ENCODE measurements at places on chromosomes 6 and 20.

DNA sequence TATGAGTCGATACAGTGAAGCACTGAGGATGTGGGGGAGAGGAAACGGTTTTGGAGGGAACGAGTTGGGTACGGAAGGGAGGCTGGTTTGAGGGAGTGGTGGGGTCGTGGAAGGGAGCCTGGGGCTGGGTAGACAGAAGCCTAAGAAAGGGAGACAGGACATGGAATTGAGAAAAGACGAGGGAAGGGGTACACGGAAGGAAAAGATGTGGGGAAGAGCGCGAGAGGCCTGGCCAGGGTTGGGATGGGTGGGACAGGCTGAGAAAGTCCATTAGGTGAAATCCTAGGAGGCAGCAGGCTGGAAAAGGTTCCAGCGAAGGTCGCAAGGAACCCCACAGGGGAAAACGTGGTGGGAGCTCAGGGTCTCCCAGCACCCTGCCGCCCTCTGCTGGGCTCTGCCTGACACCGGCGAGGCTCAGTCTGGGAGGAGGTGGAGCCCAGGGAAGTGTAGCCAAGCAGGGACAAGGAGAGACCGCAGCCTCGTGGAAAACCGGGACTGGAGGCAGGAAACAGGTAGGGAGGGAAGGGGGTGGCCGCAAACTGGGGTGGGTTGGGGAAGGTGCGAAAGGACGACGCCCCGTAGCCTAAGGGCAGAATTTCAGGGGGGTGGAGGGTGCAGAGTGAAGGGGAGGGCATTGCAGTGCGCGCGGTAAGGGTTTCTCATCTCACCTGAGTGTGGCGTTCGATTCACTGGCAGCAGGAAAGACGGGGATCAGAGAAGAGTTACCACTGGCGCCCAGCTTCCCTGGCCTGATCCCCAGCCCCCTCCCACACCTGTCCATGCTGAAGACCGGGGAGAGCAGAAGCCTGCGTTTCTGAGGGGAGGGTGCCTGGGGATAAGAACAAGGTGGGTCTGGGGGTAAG, 4.3 kb downstream of the GABBR1 start:
- peak; percentile 5 for DNase-seq

- DNase-seq, result no peak
Observed at GRCh38 chr6:155542036-155542435, 86.4 kb upstream of the NOX3 start.

DNA sequence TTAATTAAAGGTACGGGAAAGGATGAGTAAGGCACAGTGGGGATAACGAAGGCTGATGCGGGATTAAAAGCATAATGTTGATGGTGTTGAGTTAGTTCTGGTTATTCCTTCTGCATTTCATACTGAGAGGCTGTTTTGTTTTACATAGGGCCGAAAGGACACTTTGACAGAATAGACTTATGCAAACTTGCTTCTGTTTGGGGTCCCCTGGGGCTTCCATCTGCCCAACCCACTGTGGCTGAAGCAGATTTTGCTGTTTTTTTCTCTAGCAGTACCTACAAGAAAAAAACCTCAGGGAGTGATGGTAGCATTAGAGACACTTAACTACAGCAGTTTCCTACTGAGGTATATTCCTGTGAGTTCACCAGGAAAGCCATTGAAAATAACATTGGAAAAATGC, 136.1 kb upstream of the SUPT3H start:
- DNase-seq, result no peak

GRCh38 chr6:72675396-72675795, 53.5 kb downstream of the KCNQ5 start:
- no peak for DNase-seq

- DNase-seq, result peak; percentile 12
Observed at GRCh38 chr6:148771896-148772554, 25.2 kb downstream of the UST start.

DNA sequence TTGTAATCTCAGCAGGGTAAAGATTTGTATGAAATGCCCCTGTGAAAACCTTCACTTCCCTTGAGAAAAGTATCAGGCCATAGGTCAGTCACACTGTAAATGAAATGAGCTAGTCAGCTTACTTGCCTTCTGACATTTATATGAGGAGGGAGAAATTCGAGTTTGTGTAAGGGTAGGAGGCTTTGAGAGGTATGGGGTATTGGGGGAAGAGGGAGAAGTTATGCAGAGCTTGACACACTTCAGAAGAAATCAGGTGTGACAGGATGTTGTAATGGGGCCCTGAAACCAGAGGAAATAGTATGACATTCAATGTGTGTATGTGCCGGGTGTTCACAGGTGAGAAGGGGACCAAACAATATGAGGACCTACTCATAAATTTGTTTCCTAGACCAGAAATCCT, 64.2 kb upstream of the CCN6 start:
- DNase-seq, result no peak

- no peak for DNase-seq
Observed at GRCh38 chr20:32332614-32333013, 25.5 kb upstream of the ASXL1 start.

- DNase-seq, result no peak
Observed at GRCh38 chr6:26561533-26562466, 23.6 kb downstream of the HMGN4 start.

DNA sequence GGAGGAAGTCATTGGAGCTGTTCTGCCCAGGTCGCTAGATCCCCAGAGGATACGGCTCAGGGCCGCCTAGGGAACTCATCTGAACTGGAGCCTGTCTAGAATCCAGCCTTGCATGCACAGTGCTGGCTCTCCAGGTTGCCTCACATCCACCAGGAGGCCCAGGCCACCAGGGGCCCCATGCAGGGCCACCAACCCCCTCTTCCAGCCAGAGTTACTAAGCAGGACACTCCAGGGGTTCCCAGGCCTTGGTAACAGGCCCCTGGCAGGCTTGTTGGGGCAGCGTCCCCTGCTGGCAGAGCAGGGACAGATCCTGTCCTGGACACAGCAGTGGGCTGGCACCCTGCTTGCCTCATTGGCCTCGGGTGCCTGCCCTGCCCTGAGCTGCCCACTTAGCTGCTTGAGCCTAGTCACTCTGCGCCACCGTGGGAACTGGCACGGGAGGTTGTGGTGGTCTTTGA, 35.3 kb downstream of the EFCAB8 start:
- DNase-seq, result peak; percentile 10

- no peak for DNase-seq
Observed at GRCh38 chr6:84568971-84569370, 195.4 kb downstream of the TBX18 start.

DNA sequence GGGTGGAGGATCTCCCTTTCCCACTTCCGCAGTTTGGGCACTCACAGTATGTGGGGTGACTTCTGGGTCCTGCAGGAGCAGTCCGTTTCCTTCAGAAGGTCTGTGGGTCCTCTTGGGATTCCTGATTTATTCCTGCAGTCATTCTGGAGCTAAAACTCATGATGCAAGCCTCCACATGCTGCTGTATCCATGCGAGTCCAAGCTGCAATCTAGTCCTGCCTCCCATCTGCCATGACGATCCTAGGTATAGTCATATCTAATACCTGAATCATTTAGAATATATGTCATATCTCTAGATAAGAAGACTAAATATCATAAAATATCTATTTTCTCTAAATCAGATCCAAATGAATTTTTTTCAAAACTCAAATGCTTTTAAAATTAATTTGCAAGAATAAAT, 103.4 kb upstream of the AHI1 start:
- DNase-seq, result no peak

- DNase-seq, result no peak
Observed at GRCh38 chr20:36115925-36116324, 38.6 kb upstream of the EPB41L1 start.

DNA sequence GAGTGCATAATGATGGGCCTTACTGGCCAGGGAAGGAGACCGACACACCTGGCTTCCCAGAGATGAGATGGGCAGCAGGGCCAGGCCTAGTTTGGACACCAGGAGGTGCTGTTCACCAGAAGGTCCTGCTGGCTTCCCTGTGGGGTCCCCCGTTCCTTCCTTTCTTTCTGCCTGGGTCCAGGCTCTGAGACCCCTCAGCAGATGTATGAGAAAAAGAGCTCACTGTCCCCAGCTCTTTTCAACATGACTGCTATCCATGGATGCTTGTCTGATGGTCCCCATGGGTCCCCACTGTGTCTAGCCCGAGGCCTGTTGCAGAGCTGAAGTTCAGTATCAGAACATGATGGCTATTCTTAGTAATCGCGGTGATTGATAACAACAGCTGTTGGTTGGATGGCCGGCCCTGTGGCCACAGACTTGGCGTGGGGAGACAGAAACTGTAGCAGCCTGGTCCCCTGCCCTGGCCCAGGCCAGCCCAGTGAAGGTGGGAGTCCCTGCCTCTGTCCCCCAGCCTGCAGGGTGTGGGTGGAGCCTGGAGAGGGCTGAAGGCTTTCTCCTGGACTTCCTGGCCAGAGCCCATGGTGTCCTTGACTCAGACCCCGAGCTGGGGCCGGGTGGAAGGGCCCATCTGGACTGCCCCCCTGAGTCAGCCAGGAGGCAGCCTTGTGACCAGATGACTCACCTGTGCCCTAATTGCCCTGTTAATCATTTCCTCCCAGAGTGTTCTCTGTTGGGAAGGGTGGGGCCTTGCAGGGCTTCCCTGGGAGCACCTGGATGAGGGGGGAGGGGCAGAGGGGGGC, 9.9 kb upstream of the BAK1 start:
- DNase-seq, result no peak

DNA sequence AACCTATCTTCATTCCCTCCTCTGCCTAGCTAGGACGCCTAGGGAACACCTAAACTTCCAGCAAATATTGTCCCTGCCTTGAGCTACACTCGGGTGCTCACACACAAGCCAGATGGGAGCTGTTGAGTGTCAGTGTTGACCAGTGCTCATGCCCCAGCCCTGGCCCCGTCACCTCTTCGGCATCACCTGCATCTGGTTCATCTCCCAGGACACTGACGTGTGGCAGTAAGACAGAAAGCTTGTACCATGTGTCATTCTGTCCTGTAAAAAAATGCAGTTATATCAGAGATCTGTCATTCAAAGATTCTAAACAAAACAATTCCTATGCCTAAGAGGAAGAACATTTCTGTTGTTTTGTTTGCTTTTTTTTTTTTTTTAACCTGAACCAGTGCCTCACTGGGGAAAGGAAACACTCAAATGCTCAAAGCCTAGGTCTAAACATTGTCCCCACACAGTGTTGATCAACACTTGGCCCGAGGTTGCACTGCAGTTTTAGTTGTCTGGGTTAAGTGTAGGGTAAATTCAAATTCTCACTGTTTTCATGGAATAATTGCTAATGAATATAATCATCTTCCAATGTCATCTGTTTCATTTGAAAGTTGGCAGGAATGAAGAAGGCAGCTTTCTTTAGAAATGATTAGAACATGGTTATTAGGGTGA, 102.7 kb upstream of the SASH1 start:
- no peak for DNase-seq

- DNase-seq, result no peak
Observed at GRCh38 chr6:7588506-7588905, 1.5 kb upstream of the SNRNP48 start.

DNA sequence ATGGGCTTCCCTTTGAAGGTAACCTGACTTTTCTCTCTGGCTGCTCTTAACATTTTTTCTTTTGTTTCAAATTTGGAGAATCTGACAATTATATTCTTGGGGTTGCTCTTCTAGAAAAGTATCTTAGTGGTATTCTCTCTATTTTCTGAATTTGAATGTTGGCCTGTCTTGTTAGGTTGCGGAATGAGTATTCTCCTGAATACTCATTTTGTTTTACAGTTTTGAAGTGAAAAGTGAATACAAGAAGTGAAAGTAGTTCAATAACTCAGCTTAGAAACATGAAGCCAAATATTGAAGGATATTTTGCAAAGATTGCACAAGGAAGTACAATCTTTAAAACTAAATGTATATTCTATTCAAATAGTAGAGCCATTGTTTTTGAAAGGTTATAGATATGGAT, 120.2 kb upstream of the MAP3K4 start:
- no peak for DNase-seq

DNA sequence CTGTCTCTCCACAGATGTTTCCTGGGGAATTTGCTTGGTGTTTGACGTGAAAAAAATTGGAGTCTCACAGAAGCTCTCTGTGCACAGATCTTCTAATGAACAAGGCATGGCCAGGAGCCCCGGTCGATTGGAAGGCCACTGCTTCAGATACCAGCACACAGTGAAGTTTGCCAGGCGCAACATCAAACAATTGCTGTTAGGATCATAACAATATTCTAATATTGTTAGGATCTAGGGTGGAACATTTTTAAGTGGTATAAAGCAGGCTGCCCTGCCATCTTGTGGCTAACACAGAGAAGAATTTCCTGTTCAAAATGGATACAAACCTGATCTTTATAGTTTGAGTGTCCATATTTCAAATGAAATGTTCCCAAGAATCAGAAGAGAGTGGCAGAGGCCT, 64.1 kb downstream of the C6orf118 start:
- DNase-seq, result no peak
